ENCODE measurements at places on chromosomes 1 and 21.

- no peak for DNase-seq
Measured at GRCh38 chr1:224138198-224138597, 24.3 kb downstream of the FBXO28 start.

DNA sequence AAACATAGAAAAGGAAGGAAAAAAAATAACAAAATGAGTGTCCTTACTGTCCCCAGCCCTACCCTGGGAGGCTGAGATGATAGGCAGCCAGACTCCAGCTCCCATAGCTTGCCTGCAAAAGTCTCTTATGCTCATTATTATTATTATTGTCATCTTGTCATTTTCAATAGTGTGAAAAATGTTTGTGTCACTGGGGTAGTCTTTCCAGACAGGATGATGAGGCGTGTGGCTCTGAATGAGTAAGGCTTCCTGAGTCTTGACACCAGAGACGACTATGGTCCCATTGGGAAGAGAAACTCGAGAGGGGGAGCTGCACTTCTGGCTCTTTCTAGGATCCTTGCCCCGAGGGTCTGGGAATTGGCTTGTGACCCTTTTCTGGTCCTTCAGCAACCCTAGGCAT, 1.1 kb upstream of the CYB561D1 start:
- no peak for DNase-seq

- DNase-seq = no peak
Measured at GRCh38 chr1:201084295-201084694, 27.9 kb downstream of the CACNA1S start.

DNA sequence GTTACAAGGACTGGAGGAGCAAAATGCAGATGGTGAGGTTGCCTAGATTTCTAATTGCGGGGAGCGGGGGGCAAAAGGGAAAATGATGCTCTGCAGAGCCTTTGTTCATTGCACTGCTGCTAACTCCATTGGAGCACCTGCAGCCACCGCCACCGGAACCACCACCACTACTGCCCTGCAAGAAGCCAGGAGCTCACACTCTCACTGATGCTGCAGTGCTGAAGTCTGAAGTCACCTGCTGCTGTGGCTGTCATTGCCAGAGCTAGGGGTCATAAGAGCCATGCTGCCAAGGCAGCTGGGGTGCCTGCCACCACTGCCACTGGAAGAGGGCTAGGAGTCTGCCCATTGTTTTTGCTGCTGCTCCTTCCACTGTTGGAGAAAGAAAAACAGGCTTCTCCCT, 7.3 kb upstream of the HPCAL4 start:
- no peak for DNase-seq

DNA sequence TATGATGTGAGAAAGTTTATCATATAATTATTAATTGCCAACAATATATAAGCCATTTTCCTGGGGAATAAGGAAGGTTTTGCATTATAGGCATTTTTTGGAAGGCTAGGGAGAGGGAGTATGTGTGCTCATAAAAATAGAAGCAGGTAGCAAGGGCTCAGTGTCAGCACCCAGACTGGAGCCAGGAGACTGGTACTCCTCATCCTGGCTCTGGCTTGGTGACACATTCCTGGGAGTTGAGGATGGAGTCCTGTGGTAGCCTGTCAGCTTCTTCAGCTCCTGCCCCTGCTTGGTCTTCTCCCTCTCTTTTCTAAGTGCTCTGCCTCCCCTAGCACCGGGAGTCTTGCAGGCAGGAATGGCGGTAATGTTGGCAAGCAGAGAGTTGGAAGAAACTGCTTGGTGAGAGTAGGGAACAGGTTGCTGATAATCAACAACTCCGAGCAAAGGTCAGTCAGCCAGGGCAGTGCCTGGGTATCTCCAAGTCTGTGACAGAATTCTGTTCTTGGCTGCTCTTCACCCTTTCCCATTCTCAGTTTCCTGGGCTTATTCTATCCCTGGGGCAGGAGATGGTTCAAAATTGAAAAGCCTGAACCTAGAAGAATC, 23.0 kb downstream of the GIPC2 start:
- DNase-seq = no peak
